ENCODE measurements at places on chromosomes 12 and 14.

DNA sequence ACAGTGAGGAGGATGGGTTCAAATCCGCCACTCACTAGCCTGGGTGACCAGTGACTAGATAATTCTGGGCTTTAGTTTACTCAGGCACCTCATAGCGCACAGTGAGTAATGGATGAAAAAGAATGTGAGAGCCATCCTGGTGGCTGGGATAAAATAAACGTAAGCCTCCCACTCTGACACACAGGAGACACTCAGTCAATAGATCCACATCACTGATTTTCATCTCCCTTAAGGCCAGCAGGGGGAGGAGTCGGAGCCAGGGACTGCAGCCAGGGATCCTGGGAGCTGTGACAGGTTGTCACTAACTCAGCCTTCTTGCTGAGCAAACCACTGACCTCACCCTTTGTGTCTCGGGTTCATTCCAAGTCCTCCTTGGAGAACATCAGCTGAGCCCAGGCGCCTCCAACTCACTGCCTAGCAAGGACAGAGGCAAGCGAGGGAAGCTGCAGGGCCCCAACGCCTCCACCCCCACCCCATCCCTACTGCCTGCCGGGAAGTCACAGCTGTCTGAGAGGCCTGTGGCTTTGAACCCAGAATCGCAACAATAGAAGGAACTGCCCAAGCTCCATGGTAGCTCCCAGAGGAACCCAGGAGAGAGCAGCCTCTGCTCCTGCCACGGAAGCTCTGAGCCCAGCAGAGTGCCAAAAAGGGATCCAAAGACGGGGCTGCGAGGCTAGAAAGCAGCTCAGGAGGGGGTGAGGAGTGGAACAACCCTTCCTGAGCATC lies 30.7 kb downstream of the PXN start:
- DNase-seq: peak; percentile 89

DNA sequence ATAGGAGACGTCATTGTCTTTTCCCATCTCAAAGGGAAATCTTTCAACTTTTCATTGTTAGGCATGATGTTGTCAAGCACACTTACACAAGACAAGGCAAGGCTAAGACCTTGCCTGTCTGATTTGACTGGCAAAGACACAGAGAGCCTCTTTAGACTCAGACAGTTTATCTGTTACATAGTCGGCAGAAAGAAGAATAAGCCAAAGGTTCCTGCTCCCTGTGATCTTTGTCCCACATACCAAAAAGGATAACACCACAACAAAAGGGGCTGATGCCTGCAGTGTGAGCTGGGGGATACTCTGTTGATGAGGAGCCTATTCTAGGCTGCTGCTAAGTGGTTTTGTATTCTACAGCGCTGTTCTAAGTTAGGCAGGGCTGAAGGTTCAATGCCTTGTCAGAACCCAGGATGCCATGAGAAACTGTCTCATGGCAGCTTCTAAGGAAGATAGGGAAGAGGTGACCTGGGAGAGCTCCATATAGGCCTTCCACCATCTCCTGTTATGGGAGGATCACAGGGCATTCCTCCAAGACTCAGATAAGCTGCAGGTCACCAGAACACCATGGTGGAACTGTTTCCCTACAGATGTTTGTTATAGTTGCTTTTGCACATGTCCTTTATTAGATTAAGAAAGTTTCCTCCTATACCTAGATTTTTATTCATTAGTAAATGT lies 12.7 kb downstream of the ERC1 start:
- no peak for DNase-seq

- no peak for DNase-seq
Observed at GRCh38 chr12:11650286-11651281, 1.1 kb downstream of the ETV6 start.

DNA sequence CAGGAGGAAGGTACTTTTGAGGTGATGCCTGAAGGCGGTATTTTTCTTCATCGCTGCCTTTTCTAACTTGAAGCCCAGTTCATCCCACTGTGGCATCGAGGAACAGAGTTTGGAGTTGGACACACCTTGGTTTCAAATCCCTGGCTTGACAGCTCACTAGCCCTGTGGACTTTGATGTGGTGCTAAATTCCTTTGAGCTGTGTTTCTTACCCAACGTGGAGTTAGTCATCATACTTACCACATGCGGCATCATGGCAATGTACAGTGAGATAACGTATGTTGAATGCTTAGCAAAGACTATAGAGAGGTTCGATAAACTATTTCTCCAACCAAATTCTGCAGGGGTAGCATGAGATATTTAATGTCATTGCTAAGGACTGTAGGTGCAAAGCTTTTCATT lies 3.4 kb downstream of the PLEKHG3 start:
- DNase-seq: peak; percentile 23

GRCh38 chr14:58872061-58872460 lies 234.3 kb downstream of the DACT1 start:
- DNase-seq: no peak

DNA sequence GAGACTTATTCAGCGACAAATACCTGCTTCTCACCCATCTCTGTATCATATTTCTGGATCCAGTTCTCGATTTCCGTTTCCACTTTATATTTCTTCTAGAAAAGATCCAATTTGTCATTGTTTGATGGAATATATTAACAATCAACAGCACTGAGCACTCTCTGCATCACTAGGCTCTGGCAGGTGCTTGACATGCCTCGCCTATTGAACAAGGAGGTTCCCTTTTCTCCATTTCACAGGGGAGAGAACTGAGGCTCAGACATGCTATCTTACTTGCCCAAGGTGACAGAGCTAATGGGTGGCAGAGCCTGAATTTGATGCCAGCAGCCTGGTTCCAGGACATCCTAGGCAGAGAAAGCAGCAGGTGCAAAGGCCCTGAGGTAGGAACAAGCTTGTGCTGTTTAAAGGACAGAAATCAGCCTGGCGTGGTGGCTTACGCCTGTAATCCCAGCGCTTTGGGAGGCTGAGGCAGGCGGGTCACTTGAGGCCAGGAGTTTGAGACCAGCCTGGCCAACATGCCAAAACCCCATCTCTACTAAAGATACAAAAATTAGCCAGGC lies 12.1 kb downstream of the RITA1 start:
- DNase-seq: no peak

GRCh38 chr12:2447861-2448260 lies 346.9 kb upstream of the FKBP4 start:
- DNase-seq: no peak

- no peak for DNase-seq
Observed at GRCh38 chr12:11927286-11927935, 143.3 kb upstream of the BCL2L14 start.

GRCh38 chr12:10182354-10183049 lies 3.7 kb downstream of the TMEM52B start:
- no peak for DNase-seq
